Colonic mucosa (tissue), 4 donors: ENCODE measurements at places on chromosomes 7 and 10.

GRCh38 chr10:59904426-59905065, 1.8 kb downstream of the CCDC6 start:
- DNase-seq: no peak

DNA sequence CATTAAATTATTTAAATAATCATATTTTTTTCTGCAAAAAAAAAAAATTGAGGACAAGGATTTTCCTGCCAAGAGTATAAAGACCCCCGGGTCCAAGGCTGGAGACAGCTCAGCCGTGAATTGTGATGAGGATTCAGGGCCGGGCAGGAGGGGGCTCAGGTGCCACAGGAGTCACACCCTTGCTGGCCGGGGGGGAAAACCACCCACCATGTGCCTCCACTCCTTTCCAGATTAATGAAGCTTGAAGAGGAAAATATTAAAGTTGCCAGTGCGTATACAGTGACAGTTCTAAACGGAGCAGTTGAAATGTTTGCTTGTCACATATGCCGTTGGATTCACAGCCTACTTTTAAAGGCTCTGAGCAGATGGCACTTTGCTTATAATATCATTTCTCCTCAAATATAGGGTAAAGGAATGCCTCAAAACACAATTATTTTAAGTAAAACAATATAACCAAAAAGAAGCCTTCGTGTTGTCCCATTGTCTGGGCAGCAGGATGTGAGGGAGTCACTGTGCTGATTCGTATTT, 49.6 kb downstream of the ADARB2 start:
- no peak for DNase-seq

DNA sequence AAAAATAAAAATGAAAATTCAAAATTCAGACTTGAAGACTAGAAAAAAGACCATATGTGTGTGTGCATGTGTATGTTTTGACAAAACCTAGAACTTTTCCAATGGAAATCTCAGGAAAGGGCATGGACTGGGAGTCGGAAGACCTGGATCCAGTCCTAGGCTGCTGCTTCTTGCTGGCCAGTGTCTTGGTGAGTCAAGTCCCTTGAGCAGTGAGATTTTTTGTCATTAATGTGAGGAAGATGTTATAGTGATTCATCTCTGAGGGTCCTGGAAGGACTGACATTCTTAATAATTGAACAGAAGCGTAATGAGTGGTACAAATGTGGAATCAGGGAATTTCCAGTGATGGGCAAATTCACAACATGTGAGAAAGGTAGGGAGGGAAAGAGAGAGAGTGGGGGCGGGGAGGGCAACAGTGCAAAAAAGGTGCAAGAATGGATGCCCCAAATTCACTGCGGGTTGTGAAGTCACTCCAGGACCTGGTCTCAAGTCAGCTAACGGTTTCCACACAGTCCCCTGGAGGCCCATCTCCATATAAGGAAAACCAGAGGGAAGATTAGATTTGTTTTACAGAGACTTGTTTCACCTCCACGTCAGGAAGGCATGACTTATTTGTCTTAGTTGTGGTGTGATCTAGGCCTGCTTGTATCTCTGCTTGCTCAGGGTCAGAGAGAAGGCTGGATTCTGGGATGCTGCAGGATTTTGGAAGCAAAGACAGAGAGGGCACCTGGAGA, 201.7 kb downstream of the BUB3 start:
- DNase-seq: no peak

DNA sequence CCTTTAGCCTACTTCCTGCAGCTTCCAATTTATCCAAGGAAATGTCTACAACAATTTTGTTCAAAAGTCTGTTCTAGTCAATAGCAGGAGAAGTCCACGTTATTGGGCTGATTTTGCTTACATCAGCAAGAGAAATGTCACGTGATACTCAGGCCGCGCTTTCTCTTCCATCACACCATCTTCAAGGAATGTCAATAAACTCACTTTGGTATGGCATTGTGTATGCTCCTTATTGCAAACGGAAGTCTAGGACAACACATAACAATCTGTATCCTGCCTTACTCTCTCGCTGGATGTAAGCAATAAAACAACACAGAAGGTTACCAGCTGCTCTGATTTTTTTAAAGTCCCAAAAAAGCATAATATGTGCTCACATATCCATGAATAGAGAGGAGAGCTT, 17.1 kb upstream of the STK17A start:
- no peak for DNase-seq

DNA sequence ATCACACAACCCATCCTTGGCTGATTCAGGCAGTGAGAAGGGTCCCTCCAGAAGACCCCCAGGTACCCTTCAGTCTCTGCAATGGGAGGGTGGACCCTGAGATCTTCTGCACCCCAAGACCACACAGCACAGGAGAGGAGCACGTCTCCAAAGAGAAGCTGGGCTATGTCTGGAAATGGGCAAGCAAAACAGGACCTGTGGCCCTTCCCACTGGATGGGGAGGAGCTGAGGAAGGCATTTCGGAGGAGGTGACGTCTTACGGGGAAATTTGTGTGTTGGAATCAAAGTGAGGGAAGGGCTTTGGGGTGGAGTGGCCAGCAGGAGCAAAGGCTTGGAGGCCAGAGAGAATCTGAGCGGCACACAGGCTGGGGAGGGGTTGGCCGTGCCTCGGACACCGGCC, 16.5 kb downstream of the GRIFIN start:
- no peak for DNase-seq

- DNase-seq: no peak
These were observed 73.4 kb upstream of the INSIG1 start for GRCh38 chr7:155224116-155224811.

GRCh38 chr7:57646219-57646900, 196.4 kb downstream of the ZNF716 start:
- DNase-seq: no peak

DNA sequence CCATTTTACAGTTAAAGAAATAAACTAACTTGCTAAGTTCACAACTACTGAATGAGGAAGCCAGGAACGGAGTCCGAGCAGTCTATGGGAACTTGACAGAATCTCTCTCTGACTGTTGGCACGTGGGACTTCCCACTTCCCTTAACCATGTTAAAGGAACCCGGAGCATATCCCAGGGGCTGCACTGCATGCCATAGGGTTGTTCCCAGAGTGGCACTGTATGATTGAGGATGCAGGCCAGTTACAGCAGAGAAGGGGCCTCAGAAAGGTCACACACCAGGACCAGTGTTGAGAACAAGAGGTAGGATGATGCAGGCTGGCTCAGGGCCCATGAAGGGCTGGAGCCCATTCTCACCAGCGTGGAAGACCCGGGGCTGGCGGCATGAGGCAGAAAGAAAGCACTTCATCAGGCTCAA, 201.8 kb downstream of the NSUN6 start:
- DNase-seq: no peak

DNA sequence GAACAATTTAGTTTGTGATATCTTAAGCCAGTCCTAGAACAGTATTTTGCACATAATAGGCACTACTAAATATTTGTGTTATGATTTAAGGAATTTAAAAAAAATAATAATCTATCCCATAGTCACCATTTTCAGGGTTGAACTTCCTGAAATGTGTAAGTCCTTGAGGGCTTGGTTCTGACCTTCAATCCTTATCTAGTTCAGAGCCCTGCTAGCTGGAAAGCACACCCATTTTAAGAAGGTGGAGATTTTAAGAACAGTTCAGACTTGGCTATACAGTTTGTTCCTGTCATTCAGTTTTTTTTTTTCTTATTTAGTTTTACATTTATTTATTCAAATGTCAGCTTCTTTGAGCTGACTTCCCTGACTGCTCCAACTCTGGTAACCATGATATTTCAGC, 183.4 kb upstream of the MAGI2 start:
- DNase-seq: no peak

DNA sequence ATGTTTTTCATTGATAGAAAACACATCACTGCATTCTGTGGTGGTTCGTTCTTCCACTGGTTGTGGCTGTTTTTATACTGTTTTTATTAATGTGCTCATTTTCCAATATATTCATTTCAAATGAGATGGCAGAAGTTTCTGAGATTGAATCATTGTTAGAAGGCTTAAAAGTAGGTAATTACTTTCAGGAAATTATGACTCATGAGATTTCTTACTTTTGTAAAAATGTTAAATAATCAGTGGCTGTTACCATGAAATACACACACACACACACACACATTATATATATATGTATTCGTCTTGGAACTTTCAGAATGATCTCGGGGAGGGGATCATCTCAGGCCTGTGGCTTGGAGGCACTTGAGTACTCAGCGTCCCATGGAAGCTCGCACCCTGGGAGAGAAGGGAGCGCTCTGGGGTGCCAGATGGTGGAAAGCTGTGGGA, 66.1 kb downstream of the ZMYND11 start:
- DNase-seq: no peak

- DNase-seq: no peak
These were observed 19.1 kb upstream of the MTPAP start for GRCh38 chr10:30368065-30368718.

- DNase-seq: peak; percentile 48
These were observed 248.5 kb downstream of the VTI1A start for GRCh38 chr10:112695539-112695938.

DNA sequence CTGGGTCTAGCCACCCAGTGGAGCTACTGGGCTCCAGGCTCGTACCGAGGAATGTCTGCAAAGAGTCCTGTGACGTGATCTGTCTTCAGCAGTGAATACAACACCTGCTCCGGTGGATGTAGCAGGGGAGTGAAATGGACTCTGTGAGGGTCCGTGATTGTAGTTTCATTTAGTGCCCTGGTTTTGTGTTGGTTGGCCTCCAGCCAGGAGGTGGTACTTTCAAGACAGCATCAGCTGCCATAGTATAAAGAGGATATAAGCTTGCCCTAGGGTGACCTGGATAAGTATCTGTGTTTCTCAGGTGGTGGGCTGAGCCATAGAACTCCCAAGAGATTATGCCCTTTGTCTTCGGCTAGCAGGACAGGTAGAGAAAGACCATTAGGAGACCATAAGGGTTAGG, 24.6 kb upstream of the WNT2 start:
- no peak for DNase-seq

DNA sequence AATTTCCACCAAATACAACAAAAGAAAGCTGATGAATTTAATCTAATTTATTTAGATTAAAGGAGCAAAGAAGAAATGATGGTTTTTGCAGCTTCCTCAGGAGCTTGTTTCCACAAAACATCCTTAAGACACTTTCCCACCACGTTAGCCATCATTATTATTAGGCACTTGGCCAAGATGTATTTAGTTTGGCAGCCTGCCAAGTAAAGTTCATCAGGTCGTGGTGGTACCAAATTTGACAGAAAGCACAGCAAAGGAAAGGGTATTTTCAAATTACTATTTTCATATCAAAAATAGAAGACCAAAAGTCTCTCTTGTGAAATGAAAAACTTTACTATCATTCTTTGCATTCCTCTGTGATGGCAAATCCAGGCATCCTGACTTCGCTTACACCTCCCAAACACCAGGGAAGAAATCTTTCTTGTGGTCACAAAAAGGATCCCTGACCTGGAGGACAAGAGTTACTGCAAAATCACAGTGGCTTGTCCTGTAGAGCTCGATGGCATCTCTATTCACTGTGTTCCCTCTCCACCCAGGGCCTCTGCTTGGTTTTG, 123.1 kb upstream of the INHBA start:
- no peak for DNase-seq

- no peak for DNase-seq
These were observed 22.0 kb downstream of the TMEM176B start for GRCh38 chr7:150778014-150778737.

DNA sequence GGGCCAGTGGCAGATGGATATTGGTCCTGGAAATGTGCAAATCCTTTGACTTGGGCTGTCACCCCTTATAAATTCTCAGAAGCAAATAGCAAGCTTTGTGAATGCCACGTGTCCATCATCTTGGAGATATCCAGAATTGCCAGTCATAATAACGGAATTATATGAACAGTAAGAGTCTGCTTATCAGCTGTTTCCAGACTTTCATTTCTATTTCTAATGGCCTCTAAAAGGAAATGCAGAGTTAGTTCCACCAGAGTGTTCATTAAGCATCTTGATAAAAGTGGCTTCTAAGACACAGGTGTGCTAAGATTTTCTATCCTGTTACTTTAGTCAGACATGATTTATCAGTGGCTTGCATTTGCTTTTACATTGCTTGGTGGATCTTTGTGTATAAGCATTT, 87.4 kb downstream of the RAMP3 start:
- no peak for DNase-seq
